Naive thymus-derived CD4-positive, alpha-beta T cell (primary cell): ENCODE measurements at places on chromosomes 6 and 20. TPM values are rescaled to one million over a fixed set of nuclear protein-coding genes. Genes with fewer than 3 reads are reported as not detected.

- no peak for DNase-seq
These were observed 124.1 kb upstream of the NEDD9 start for GRCh38 chr6:11356404-11357155.

- DNase-seq, result no peak
These were observed 62.0 kb downstream of the OR2J2 start for GRCh38 chr6:29232725-29233124.

GRCh38 chr6:162373192-162373591 is 354.4 kb downstream of the PRKN start:
- no peak for DNase-seq

DNA sequence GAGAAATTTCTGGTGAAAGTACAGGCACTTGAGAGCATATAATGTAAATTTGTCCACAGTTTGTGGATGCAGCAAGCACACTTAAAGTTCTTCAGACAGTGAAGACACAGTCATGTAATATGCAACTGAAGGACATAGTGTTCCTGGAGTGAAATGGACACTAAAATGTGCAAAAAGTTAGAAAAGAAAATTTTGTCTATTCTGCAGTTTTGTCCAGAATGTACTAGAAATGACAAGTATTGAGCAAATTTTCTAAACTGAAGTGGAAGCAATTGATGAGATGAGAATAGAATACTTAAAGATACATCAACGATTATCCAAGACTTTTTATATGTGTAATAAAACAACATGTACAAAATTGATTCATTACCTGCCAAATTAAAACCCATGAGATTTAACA is 647.0 kb upstream of the IMPG1 start:
- DNase-seq, result no peak

GRCh38 chr20:36541227-36541767 is at the start of gene MYL9:
Gene MYL9 (plus strand): TSS chr20:36541519. CDS start chr20:36544885, 3,366 bp downstream.
- DNase-seq, result no peak

GRCh38 chr6:144675231-144675861 is 390.2 kb downstream of the UTRN start:
- no peak for DNase-seq

SLC52A3 gene
- not detected for polyA plus RNA-seq

UNC93A gene
- not detected for polyA plus RNA-seq

OR2W1 gene
- not detected for polyA plus RNA-seq

GRCh38 chr6:76275746-76276145 is 203.3 kb upstream of the IMPG1 start:
- DNase-seq, result no peak

MAP1LC3A gene
- 1.1 TPM for polyA plus RNA-seq

DNA sequence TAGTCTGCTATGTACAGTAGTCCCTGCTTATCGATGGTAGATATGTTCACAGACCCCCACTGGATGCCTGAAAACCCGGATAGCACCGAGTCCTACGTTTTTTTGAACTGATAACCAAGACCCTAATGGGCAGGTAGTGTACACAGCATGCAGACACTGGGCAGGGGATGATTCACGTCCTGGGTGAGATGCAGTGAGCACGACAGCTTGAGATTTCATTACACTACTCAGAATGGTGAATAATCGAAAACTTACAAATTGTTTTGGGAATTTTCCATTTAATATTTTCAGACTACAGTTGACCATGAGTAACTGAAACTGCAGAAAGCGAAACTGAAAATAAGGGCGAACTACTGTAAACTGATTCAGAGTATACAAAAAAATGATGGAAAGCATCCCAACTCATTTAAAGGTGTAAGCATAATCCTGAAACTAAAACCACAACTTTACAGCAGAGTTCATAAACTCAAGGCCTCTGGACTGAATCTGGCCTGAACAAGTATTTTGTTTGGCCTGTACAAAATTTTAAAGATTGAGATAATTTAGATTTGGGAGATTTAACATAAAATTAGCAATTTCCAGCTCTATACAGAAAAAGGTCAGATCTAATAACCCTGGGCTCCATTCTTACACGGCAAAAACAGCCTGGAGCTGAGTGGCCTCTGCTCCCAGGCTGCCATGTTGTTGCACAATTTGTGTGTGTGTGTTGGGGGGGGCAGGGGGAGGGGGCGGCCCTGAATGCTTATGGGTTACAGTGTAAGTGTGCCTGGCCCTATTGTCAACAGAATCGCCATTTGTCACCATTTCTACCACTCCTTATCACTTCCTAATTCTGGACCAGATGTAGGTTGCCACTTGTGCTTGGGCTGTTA is 34.9 kb downstream of the RNF24 start:
- DNase-seq, result no peak

- DNase-seq, result peak; percentile 91
These were observed 26.3 kb downstream of the HECA start for GRCh38 chr6:139161169-139161568.

DNA sequence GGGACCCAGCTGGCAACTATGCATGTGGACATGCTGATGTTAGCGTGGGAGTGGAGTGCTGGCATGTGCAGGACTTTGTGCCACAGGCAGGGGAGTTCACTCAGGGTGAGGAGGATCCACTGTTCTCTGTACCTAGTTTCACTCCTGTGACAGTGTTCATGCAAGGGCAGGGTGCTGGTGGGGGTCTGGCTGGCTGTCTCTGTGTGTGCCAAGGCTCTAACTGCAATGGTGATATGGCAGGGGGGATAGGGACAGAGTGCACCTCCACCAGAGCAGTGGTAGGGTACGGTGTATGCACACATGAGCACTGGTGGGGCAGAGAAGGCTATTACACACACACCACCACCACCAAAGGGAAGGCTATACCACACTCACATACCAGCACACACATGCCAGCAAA is 210.2 kb upstream of the DEFB112 start:
- DNase-seq, result no peak

DNA sequence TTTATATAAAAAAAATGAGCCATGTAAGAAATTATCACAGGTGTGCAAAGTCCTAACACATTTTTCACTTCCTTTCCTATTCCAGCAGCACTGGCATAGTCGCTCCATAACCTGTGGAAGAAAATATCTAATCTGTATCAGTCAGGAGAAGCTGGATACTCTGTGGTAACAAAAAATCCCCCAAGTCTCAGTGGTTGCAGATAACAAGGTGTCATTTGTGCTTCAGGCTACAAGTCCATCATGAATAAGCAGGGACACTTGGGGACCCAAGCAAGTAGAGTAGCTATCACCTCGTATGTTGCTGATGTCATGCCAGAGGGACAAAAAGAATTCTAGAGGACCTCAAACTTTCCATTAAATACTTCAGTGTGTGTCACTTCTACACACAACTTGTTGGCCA is 30.3 kb upstream of the SERPINB1 start:
- DNase-seq, result no peak

ZBTB46 gene
- 0.04 TPM for polyA plus RNA-seq

DNA sequence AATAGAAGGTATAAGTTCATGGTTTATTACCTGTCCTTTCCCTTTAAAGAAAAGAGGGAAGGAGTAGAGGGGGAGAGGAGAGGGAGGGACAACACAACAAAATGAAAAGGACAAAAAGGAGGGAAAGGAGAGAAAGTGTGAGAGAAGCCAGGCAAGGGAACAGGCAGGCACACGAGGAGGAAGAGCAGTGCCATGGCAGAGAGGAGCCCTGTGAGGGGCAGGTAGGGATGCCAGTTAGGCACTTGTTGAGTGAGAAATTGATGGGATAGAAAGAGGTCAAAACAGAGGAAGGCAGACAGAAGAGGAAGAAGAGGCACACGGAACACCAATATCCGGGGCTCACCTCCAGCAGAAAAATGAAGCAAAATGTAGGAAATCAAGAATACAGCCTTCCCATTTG is 42.5 kb downstream of the TNFAIP3 start:
- no peak for DNase-seq

DNA sequence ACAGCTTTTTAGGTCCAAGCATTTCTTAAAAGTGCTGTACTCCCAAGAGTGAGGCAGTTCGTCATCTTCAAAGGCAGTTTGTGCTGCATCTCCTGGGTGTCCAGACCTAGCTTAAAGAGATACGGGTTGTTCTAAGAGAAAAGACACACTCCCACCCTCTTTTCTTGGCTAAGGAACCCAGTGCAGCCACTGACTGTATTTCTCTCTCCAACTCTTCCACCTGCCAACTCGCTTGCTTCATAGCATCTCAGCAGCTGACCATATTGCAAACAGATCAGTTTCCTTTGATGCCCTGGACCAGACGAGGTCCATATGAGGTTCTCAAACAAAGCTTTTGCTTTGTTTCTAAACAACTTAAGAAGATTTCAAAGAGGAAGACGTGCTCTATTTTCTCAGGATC is 101.1 kb downstream of the ISM1 start:
- no peak for DNase-seq

LGSN gene
- polyA plus RNA-seq, result not detected

DNA sequence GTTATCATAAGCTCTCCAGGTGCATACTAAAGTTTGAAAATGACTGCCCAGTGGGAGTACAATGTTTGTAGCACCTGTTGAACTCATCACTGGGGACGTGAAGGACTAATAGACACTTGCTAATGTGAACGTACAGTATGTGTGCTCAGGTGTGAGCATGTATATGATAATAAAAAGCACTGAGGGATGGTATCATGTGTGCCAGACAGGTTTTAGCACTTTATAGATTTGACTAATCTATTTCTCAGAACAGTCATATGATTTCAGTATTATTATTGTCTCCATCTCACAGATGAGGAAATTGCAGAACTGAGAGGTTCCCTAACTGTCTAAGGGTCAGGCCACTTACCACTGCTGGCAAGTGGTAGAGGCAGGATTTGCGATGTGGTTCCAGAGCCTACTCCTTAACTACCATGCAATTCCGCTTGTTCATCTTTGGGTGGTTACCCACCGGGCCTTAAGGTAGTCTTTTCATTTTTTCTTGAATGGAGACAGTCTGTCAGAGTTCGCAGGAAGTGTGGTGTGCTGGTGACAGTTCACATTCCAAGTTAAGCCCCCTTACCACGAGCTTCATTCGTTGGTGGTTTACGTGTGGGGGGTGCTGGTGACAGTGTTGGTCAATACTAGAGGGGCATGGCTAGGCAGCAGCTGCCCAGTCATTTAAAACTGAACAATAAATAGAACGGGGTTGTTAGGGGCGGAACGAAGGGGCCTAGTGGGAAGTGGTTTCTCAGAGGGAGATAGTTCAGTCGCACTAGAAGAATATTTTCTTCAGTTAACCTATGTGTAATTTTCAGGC is 46.8 kb downstream of the RREB1 start:
- DNase-seq, result peak; percentile 44

GRCh38 chr20:56504373-56505005 is 20.1 kb upstream of the FAM209A start:
- peak; percentile 34 for DNase-seq

SRSF3 gene
- 403 TPM for polyA plus RNA-seq

PNISR gene
- polyA plus RNA-seq, result 75.2 TPM

DNA sequence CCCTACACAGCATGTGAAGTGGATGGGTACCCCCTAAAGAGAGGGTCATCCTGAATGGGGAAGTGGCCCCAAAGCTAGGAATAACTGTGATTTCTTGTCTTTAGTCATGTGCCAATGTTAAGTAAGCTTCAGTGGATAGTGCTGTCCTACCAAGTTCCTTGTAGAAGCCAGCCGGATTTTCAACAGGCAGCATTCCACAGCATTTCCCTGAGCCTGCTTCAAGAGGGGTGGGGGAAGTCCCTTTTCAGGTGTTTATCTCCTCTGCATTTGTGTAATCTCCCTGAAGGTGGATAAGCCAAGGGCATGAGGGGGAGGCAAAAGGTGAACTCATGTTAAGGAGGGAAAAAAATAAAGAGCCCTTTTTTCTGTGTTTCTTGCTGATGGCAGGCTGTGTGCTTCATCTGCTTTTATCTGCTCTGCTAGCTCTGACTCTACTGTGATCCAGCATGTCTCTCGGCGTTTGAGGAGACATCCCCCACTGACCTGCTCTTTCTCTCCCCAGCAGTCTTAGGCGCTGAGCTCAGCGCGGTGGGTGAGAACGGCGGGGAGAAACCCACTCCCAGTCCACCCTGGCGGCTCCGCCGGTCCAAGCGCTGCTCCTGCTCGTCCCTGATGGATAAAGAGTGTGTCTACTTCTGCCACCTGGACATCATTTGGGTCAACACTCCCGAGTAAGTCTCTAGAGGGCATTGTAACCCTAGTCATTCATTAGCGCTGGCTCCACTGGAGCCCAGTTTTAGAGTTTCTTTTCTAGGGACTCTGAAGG is 1.9 kb downstream of the EDN1 start:
- no peak for DNase-seq

GRCh38 chr20:2463616-2464365 is 6.8 kb downstream of the SNRPB start:
- no peak for DNase-seq

- DNase-seq, result no peak
These were observed 164.3 kb upstream of the MLN start for GRCh38 chr6:33967966-33968724.

GRCh38 chr20:17896193-17896723 is 72.3 kb downstream of the SNX5 start:
- DNase-seq, result no peak

GRCh38 chr6:73123632-73124329 is 101.5 kb downstream of the KHDC1L start:
- DNase-seq, result no peak
